ENCODE measurements at places on chromosomes 3 and 15. TPM values are rescaled to one million over a fixed set of nuclear protein-coding genes. Genes with fewer than 3 reads are reported as not detected.

DNA sequence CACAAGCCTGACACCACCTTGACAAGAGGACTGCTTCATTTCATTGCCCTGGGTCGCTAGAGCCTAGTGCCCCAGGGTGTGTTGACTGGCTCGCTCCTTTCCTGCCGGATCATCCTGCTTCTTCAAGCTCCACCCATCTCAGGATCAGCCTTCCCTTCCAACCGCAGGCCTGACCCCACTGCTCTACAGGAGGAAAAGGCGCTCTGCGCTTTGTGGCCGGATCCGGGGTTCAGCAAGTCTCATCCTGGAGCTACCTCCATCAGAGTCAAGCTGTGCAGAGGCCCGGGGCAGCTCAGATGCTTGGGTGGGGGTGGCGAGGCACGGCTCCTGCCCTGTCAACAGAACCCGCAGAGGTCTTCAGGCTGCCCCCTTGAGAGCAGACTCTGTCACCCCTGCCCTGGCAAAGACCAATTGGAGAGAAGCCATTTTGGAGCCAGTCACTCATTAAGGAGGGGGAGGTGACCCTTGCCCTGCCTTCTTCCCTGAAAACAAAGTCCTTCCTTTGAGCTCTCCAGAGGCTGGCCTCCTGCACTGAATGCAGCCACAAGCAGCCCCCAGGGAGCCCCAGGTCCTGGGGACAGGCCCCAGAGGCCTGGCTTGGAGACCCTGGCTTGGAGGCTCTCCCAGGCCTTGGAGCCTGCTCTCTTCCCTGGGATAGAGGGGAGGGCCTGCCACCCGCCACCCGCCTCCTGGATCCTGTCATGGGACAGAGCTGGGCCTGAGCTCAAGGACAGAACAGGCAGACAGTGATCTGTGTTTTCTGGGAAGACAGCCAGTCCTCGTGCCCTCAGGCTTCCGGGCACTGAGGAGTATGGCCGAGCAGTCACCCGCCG, 80.3 kb downstream of the CPN2 start:
- peaks cover 4% of the 10 kb centered on the region for H3K27me3 ChIP-seq
- H3K36me3 ChIP-seq, result no peaks in the 10 kb centered on the region
- no peak overlapping the region for H3K4me3 ChIP-seq
- H3K27ac ChIP-seq, result no peak overlapping the region
- no peak for DNase-seq

- H3K4me3 ChIP-seq, result no peak overlapping the region
- H3K27ac ChIP-seq, result no peak overlapping the region
- peaks cover 4% of the 10 kb centered on the region for H3K4me1 ChIP-seq
- no peak for DNase-seq
Measured at GRCh38 chr15:59278120-59278519, 71.5 kb downstream of the LDHAL6B start.

- H3K27me3 ChIP-seq, result no peaks in the 10 kb centered on the region
- no peaks in the 10 kb centered on the region for H3K36me3 ChIP-seq
- H3K4me1 ChIP-seq, result no peaks in the 10 kb centered on the region
- no peak overlapping the region for H3K4me3 ChIP-seq
Measured at GRCh38 chr3:117798221-117798620, 1088.6 kb downstream of the TUSC7 start.

GRCh38 chr15:66798426-66799061, 96.5 kb downstream of the SMAD6 start:
- H3K36me3 ChIP-seq, result no peaks in the 10 kb centered on the region
- DNase-seq, result no peak

DNA sequence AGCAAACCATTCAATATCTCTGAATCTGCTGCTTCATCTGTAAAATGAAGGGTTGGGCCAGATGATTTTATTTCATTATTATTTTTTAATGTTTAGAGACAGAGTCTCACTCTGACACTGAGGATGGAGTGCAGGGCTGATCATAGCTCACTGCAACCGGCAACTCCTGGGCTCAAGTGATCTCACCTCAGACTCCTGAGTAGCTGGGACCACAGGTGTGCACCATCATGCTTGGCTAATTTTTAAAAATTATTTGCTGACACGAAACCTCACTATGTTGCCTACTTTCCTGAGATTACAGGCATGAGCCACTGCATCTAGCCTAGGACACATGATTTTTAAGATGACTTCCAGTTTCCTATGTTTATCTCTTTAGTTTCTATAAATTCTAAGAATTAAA, 105.8 kb downstream of the P3H2 start:
- H3K4me3 ChIP-seq, result no peak overlapping the region
- no peak overlapping the region for H3K27ac ChIP-seq
- H3K27me3 ChIP-seq, result peaks cover 11% of the 10 kb centered on the region
- no peak for DNase-seq
- no peaks in the 10 kb centered on the region for H3K4me1 ChIP-seq
- H3K36me3 ChIP-seq, result no peaks in the 10 kb centered on the region

GRCh38 chr15:39597751-39598185, 16.9 kb downstream of the THBS1 start:
- H3K27me3 ChIP-seq, result no peaks in the 10 kb centered on the region
- no peaks in the 10 kb centered on the region for H3K36me3 ChIP-seq
- H3K27ac ChIP-seq, result no peak overlapping the region

DNA sequence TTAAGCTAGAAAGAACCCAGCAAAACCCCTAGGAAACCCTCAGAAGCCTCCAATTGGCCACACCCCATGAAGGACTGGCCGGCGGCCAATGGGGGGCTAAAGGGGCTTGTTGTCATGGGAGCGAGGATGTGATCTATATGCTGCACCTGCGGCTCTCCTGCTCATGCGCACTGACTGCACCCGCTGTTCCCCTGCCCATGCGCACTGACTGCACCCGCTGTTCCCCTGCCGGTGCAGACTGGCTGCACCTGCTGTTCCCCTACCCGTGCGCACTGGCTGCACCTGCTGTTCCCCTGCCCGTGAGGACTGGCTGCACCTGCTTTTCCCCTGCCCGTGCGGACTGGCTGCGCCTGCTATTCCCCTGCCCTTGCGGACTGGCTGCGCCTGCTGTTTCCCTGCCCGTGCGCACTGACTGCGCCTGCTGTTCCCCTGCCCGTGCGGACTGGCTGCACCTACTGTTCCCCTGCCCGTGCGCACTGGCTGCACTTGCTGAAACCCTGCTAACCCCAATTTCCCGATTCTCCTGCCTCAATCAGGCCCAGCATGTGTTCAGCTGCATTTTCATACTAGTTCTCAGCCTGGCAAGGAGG, 16.8 kb upstream of the MCCC1 start:
- H3K4me1 ChIP-seq, result peaks cover 4% of the 10 kb centered on the region
- peak overlapping the region; percentile 67 for H3K4me3 ChIP-seq
- H3K27me3 ChIP-seq, result peaks cover 17% of the 10 kb centered on the region
- no peak overlapping the region for H3K27ac ChIP-seq
- H3K36me3 ChIP-seq, result no peaks in the 10 kb centered on the region

The CCR9 gene
- not detected for total RNA-seq

DNA sequence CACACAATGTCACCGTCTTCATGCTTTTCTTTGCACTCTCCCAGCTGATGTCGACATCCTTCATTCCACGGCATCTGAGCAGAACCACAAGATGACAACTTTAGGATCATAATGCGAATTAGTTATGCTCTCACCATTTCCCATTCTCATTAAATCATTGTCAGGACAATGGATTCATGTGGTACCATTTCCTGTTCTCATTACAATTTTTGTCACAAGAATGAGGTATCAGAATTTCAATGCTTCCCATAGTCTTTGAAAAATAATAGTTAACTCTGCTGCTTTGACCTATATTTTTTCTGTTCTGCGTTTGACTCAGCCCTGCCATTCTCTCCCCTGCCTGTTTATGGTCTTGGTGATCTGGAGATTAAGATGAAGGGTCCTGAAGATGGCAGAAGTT, 175.7 kb upstream of the MDFIC2 start:
- no peaks in the 10 kb centered on the region for H3K36me3 ChIP-seq
- no peak for DNase-seq
- H3K4me1 ChIP-seq, result no peaks in the 10 kb centered on the region
- H3K4me3 ChIP-seq, result no peak overlapping the region
- peaks cover 8% of the 10 kb centered on the region for H3K27me3 ChIP-seq
- no peak overlapping the region for H3K27ac ChIP-seq

DNA sequence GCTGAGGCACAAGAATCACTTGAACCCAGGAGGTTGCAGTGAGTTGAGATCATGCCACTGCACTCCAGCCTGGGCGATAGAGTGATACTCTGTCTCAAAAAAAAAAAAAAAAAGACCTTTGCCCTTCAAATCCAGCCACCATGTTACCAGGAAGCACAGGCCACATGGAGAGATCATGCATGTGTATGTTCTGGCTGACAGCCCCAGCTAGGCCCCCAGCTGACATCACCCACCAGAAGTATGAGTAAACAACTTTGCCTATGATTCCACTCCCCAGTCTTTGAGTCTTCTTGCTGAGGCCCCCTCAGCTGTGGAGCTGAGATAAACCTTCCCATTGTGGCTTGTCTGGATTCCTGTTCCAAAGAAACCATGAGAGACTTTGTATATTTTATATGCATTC, 3.3 kb upstream of the ARIH2 start:
- DNase-seq, result peak; percentile 55
- H3K4me3 ChIP-seq, result no peak overlapping the region
- H3K27me3 ChIP-seq, result no peaks in the 10 kb centered on the region
- H3K36me3 ChIP-seq, result peaks cover 11% of the 10 kb centered on the region
- peak overlapping the region; percentile 79 for H3K27ac ChIP-seq
- H3K4me1 ChIP-seq, result peaks cover 25% of the 10 kb centered on the region

The SYNPR gene
- not detected for total RNA-seq

The GOLGA8S gene
- total RNA-seq, result 0.05 TPM

- no peaks in the 10 kb centered on the region for H3K27me3 ChIP-seq
- H3K4me1 ChIP-seq, result peaks cover 15% of the 10 kb centered on the region
Measured at GRCh38 chr3:44554626-44555592, at the start of gene ZKSCAN7. Gene ZKSCAN7 (plus strand): TSS chr3:44555193. CDS start chr3:44557048, 1,855 bp downstream.

DNA sequence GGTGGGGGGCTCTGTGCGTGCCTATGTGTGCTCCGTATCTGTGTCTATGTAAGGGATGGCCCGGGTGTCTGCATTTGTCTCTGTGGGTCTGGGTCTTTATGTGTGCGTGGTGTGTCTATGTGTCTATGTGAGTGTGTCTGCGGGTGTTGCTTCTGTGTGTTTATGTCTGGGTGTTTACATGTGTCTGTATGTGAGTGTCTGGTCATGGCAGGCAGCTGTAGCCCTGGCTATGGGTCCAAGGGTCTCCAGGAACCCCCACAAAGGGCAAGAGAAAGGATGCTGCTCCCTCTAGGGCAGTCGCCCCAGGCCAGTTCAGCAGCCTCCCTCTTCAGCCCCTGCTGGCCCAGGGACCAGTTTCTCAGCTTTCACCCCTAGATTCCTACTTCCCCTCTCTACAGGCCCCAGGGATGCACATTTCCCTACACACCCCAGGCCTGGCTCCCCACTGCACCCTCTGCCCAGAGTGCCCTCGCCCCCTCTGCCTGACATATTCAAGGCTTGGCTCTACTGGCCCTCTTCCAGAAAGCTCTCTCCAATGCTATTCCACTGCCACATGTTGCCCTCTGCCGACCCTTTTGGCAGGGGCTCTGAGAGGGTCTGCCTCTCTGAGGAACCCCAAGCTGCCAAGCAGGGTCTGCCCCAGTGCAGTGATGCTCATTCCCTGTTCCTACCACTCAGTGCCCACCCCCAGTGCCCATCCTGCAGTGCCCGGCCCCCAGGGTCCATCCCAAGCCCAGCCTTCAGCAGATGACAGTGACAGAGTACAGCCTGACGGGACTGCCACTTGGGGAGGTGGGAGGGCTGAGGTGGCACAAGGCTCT, 1.0 kb upstream of the MYL3 start:
- no peaks in the 10 kb centered on the region for H3K36me3 ChIP-seq
- H3K27ac ChIP-seq, result no peak overlapping the region
- no peak overlapping the region for H3K4me3 ChIP-seq
- H3K27me3 ChIP-seq, result no peaks in the 10 kb centered on the region
- no peak for DNase-seq

GRCh38 chr3:31157047-31157694, 262.7 kb upstream of the GADL1 start:
- H3K27me3 ChIP-seq, result no peaks in the 10 kb centered on the region
- no peaks in the 10 kb centered on the region for H3K36me3 ChIP-seq
- peaks cover 9% of the 10 kb centered on the region for H3K4me1 ChIP-seq

DNA sequence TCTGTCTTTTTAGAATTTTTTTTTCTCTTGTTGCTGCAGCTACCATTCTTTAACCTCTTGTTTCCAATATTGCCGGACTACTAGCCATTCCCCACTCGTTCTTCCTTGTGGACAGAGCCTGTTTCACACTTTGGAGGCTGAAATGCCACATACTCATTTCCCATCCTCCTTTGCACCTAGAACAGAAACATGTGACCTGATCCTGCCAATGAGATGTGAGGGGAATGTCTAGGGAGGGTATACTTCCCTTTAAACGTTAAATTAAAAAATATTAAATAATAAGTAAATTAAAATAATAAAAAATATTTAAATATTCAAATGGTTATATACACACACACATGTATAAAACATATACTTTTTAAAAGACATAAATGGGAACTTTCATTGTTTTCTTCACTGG, 20.6 kb upstream of the MDFIC2 start:
- H3K27ac ChIP-seq, result no peak overlapping the region
- DNase-seq, result no peak
- H3K4me1 ChIP-seq, result no peaks in the 10 kb centered on the region
- H3K4me3 ChIP-seq, result no peak overlapping the region
- H3K36me3 ChIP-seq, result no peaks in the 10 kb centered on the region
- H3K27me3 ChIP-seq, result no peaks in the 10 kb centered on the region

The OR5K4 gene
- total RNA-seq, result not detected

The ZNF385D gene
- total RNA-seq, result not detected

GRCh38 chr15:101058735-101059134, 139.6 kb downstream of the LRRK1 start:
- no peak for DNase-seq
- H3K4me3 ChIP-seq, result no peak overlapping the region
- no peak overlapping the region for H3K27ac ChIP-seq
- no peaks in the 10 kb centered on the region for H3K36me3 ChIP-seq

GRCh38 chr15:70274255-70274880, 176.7 kb upstream of the TLE3 start:
- DNase-seq, result no peak
- no peaks in the 10 kb centered on the region for H3K36me3 ChIP-seq
- H3K27ac ChIP-seq, result no peak overlapping the region

- no peak for DNase-seq
- H3K4me1 ChIP-seq, result no peaks in the 10 kb centered on the region
- H3K27me3 ChIP-seq, result no peaks in the 10 kb centered on the region
Measured at GRCh38 chr3:35144011-35144410, 495.3 kb upstream of the ARPP21 start.

- H3K27ac ChIP-seq, result no peak overlapping the region
- H3K4me1 ChIP-seq, result no peaks in the 10 kb centered on the region
- H3K4me3 ChIP-seq, result no peak overlapping the region
- no peaks in the 10 kb centered on the region for H3K36me3 ChIP-seq
Measured at GRCh38 chr3:22170370-22170769, 419.4 kb upstream of the ZNF385D start.

The DNAH12 gene
- total RNA-seq, result 0.14 TPM

- H3K27me3 ChIP-seq, result peaks cover 2% of the 10 kb centered on the region
- no peak overlapping the region for H3K4me3 ChIP-seq
- H3K27ac ChIP-seq, result no peak overlapping the region
- DNase-seq, result no peak
- H3K4me1 ChIP-seq, result peaks cover 10% of the 10 kb centered on the region
Measured at GRCh38 chr3:118811236-118811732, 223.4 kb downstream of the IGSF11 start.

DNA sequence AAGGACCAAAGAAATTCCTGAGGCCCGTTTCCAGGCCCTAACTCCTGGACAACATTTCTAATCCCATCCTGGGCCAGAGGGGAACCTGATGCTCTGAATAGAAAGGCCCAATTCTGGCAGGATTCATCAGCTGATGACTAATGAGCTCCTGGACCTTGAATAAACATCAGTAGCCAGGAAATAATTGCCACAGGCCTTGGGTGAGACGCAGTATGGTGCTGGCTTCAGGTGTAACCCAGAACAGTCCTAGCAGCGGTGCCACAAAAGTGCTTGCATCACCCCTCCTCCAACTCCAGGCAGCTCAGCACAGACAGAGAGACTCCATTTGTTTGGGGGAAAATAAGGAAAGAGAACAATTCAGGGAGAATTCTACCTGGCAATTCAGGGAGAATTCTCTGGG, 184.7 kb upstream of the POU1F1 start:
- H3K27me3 ChIP-seq, result peaks cover 3% of the 10 kb centered on the region
- no peaks in the 10 kb centered on the region for H3K36me3 ChIP-seq
- H3K4me3 ChIP-seq, result no peak overlapping the region

All from activated CD4-positive, alpha-beta memory T cell treated with anti-CD3 and anti-CD28 coated beads for 36 hours (primary cell).